ENCODE measurements at places on chromosomes 4 and X.

GRCh38 chr4:90718931-90719330 is 591.7 kb downstream of the CCSER1 start:
- DNase-seq: no peak

DNA sequence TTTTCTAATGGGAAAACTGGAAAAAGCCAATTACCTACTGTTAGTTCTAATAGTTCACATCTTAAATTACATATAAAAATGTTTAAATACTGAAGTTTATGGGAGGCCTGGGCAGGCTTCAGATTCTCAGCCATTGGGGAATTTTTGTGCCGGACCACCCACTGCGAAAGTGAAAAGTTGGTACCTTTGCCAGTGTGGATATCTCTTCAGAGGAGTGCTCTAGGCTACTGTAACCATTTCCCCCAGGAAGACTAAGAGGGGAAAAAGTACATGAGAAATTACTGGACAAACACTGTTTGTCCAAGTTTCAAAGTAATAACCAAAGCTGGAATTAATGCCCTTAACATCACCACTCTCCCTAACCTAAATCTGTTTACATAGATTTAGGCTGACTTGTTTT is 20.8 kb downstream of the PITX2 start:
- DNase-seq: no peak

- no peak for DNase-seq
Measured at GRCh38 chr4:98383431-98384106, 122.4 kb downstream of the RAP1GDS1 start.

GRCh38 chr4:127250577-127250976 is 382.2 kb upstream of the INTU start:
- no peak for DNase-seq

DNA sequence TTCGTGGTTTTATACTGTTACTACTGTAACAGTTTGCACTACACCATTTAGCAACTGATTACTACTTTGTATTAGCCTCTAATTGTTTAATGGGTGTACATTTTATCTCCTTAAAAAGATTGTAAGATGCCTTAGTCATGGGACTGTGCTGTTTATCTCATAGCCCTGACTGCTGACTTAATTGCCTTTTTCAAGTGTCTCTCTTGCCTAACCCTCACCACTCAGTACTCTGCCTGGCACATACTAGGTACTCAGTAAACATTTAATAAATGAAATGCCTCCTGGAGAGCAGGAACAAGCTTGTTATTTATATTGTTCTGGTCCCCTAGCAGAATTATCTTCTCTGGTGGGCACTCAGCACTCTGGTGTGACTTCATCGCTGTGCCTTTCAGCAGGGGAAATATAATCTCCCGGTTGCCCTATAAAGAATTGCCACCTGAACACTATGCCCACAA is 1.7 kb upstream of the STIM2 start:
- no peak for DNase-seq

- DNase-seq: no peak
Measured at GRCh38 chr4:2768921-2769336, 12.8 kb upstream of the TNIP2 start.

DNA sequence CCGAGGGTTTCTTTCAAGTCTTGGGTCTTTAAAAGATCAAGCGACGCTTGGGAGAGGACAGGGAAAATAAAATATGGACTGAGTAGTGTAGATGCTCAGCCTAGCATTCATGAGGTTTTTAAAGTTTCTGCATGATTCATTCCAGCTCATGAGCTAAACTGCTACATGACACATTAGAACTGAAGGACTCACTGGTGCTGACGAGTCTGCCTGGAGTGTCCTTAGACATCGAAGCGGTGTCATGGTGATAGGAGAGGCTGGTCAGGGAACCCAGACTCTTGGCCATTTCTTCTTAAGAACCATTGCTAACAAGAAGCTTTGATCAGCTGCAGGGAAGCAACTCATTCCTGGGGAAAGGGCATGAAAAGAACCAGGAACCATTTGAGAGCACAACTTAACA is 158.6 kb downstream of the TRIML1 start:
- DNase-seq: no peak

- no peak for DNase-seq
Measured at GRCh38 chr4:145681518-145681917, 1.6 kb downstream of the C4orf51 start.

DNA sequence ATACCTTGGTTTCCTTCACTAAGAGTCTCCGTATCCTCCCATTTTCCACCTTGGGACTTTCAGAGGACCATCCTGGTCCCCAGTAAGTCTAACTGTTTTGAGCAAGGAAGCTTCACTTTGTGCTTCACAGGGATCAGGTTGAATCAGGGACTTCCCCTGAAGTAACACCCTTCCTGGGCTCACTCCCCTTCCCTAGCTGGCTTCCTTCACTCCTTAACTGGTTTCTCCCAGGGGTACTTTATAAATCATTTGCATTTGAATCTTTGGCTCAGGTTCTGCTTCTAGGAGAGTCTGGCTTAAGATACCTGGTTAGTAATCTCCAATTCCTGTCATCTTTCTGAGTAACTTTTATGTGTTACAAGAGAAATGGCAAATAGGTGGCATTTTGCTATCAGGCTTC is 24.5 kb upstream of the GRIA2 start:
- DNase-seq: no peak

DNA sequence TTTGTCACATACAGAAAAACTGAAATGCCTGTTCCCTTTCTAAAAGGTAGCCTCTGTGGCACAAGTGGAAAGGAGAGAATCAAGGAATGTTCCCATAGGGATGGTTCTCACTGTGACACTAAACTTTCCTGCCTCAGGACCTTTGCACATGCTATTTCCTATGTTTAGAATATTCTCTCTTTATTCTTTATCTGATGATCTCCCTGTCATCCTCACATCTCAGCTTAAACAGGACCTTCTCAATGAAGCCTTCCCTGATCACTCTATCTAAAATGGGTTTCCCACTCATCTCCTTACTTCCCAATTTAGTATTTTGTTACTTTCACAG is 32.3 kb downstream of the HOPX start:
- no peak for DNase-seq

DNA sequence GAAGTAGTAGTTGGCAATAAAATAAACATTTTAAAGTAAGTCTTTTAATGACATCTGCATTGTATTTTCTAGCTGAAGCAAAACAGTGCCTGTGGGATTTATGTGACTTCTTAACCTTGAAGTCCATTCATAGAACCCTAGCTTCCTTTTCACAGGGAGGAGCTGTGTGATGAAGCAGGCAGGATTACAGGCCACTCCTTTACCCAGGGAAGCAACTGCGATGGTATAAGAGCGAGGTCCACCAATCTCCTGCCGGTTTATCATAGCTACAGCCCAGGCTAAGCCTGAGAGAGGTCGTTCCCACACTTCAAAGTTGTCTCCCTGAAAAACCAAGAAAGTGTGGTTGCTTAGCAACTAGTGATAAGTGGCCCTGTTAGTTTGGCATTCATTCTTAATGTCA is 7.0 kb downstream of the RPL36A start:
- no peak for DNase-seq

All from stimulated activated CD4-positive, alpha-beta T cell treated with anti-CD3 and anti-CD28 coated beads, Interleukin-1b, Interleukin-23, amount 100 ng/mL, for 1 hour (primary cell).